Stimulated activated CD8-positive, alpha-beta memory T cell treated with anti-CD3 and anti-CD28 coated beads, Interleukin-7, amount 100 ng/mL, for 24 hours (primary cell): ENCODE measurements at places on chromosomes 12 and 14.

DNA sequence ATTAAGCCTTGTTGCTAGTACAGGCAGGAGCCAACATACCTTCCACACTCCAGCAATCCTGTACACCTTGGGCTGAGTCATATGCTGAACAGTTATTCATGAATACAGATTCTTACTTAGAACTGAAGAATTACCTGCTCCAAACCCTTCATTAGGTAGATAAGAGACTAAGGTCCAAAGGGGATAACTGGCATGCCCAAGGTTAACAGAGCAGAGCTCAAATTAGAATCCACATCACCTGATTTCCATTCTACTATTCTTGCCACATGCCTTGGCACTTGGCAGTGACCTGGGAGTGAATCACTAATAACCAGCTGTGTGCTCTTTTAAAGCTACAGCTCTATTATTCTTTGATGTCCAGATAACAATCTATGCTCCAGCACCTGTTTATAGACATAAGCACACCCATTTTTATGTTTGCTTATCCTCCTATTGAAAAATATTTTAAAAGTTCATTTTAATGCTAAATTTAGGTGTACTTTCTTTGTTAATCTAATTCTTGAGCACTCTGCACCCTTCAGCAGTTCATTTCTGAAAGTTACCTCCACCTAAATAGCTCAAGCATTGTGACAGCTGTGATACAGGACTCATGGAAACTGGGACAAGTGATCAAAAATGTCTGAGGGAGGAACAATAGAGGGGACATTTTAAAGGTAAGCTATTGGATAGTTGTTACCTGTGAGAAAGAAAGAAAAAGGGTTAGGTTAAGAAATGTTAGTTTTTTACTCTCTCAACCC lies 19.4 kb downstream of the LPCAT3 start:
- DNase-seq, result no peak

GRCh38 chr12:96425321-96425720 lies 25.1 kb upstream of the CDK17 start:
- DNase-seq, result no peak

GRCh38 chr12:102833687-102834441 lies 83.2 kb downstream of the PAH start:
- DNase-seq, result no peak

DNA sequence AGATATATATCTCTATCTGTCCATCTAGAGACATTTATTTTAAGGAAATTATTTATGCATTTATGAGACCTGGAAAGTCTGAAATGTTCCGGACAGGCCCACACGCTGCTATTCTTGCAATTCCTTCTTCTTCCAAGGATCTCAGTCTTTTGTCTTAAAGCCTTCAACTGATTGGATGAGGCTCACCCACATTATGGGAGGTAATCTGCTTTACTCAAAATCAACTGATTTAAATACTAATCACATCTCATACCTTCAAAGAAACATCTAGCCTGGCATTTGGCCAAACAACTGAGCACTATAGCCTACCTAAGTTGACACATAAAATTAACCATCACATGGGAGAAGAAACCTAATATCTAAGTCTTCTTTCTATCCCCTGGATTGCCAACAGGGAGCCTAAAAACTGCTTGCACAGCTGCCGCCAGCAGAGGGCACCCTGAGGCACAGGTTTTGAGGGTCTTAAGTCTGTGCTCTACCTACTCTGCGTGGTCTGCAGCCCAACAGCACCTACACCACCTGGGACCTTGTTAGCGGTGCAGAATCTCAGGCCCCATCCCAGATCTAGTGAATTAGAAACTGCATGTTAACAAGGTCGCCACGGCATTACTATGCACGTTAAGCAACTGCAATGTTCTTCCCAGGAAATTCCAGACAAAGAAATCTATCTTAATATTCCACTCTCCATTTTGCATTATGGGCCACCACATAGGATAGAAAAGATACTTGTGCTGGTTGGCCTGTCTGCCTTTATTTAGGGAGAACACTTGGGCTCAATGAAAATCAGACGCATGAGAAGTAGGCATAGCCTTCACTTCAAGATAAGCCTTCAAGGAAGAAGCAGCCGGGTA lies 249.7 kb downstream of the FOXG1 start:
- DNase-seq, result no peak

GRCh38 chr14:68380329-68380741 lies 412.5 kb downstream of the ZFP36L1 start:
- no peak for DNase-seq

DNA sequence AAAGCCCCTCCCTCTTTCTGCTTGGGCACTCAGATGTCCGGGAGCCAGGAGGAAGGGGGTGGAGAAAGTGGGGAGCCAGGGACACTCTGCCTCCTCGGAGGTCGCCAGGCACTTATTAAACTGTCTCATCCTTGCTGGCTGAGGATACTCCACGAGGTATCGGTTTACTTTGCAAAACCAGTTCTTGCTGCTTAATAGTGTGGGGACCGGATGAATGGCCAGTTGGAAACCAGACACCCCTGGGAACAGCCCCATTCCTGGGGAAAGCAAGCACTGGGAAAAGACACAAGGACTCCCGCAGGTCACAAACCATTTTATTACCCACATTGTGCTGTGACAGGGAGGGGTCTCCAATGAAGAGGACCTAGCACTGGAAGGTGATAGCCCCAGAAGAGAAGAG lies 34.2 kb downstream of the CCDC88C start:
- no peak for DNase-seq

DNA sequence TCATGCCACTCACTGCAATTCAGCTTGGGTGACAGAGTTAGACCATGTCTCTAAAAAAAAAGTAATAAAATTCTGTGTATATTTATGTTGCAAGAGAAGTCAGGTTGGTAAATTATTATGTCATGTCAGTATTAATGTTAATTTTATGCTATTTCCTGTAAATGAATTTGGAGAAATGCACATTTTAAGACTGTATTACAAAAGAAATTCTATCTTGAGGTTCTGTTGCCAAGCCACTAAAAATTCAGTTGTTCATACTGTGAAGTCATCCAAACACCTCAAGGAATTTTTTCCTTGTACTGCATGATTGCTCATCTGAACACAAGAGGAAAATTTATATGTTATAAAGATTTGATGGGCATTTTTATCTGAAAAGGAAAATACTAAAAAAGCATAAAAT lies 23.3 kb upstream of the HMGA2 start:
- DNase-seq, result no peak

GRCh38 chr12:2058837-2059236 lies 6.0 kb downstream of the CACNA1C start:
- no peak for DNase-seq

- no peak for DNase-seq
Observed at GRCh38 chr14:81989211-81989610, 455.6 kb upstream of the SEL1L start.

DNA sequence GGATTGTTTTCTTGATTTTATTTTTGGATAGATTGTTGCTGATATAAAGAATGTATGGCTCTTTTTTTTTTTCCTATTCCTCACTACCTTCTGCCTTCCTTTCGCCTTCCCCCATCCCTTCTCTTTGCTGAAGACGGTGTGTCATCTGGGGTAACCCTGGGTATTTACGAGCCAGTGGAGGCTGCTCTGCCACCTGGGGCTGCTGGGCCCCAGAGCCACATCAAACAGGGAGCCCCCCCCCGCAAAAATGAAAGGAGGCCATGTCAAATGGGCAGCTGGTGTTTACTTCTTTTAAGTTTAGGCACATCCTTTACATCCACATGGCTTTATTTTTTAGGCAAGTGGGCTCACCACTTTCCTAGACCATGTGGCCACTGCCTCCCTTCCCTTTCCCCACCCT lies 25.4 kb downstream of the CHST11 start:
- DNase-seq, result no peak

DNA sequence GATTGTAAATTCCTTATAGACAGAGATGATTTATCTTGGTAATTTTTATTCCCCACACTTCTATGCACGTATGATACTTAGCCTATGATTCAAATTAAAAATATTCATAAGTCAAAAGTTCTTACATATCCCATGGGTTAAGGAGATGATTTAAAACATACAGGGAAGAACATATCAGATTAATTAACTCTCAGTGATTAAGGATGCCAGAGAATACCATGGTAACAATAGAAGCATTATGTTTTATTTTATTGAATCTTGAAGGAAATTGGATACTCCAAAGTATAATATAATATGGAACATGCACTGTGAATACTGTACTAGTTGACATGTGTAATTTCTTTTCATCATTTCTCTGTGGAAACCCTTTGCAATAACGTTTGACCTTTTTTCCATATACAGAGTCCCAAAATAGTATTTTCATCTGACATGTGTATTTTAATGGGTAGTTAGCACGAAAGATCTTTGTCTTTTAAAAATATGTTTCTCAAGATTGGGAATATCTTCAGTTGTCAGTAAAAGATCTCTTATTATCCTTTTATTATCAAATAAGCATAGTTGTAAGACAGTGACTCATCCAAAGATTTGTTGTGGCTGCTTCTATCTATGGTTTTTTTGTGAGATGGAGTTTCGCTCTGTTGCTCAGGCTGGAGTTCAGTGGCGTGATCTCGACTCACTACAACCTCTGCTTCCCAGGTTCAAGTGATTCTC lies 166.7 kb downstream of the RAD51B start:
- no peak for DNase-seq

- DNase-seq, result no peak
Observed at GRCh38 chr14:44370727-44371126, 136.4 kb downstream of the FSCB start.

DNA sequence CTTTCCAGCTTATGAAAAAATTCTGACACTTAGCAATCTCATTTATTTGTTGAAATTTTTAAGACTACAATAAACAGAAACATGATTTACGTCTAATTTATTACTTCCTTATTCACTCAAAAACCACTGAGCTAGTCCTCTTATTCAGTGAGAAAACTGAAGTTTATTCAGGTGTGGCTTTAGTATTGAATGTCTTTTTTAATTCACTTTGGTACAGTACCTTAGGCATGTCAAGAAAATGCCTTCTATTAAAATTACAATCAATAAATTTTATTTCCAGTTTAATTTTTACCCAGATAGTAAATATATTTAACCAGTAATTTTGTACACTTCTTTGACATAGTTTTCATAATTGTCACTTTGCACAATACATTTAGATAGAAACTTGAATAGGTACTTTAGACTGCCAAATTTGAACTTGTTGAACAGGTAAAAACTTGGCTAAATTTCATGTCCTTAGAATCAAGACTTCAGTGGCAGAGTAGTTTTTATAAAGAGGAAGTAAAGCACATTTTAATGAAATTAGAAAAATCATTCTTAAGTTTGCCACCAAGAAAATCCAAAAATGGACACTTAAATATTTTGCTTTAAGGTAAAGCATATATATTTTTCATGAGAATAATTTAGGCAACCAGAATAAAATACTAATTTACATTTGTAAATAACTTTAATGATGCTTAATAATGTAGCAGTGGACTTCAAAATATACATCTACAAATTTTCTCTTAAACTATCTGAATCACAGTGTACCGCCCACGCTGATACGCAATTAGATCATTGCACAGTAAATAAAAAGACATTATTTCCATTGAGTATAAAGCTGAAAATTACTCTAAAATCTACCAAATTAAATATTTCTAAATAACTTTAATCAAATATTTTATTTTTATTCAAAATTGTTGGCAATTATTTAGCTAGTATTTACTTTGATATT lies 159.1 kb downstream of the RASSF9 start:
- DNase-seq, result no peak

DNA sequence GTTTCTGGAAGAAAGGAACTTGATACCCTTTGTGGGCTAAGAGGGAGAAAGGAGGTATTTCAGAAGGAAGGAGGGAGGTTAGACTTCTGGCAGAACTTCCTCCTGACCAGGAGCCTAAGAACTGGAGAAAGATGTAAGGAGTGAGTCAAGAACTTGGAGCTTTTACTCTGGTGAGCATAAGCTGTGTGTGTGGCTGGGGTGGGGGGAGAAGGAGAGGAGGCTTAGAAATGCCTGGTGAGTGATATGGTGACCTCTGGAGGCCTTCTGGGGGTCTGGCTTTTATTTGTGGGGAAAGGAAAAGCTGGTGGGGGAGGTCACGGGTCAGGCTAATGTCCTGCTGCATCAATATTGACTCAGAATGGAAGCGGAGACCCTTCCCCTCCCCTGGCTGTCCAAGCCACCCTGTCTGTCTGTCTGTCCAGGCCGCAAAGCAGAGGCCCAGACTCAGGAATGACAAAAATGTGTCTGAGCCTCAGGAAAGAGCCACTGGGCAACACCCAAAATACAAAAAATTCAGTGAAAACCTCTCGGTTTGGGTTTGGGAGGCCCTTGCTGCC lies 4.8 kb downstream of the LRP1 start:
- no peak for DNase-seq

DNA sequence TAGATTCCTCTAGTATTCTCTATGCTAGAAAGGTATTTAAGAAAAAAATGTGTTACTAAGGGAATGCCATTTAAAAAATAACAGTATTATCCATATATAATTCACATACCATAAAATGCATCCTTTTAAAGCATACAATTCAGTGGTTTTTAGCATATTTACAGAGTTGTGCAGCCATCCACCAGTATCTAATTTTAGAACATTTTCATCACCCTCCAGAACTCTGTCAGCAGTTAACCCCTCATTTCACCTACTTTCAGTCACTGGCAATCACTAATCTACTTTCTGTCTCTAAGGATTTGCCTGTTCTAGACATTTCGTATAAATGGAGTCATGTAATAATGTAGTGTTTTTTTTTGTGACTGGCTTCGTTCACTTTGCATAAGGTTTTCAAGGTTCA lies 33.4 kb downstream of the TBC1D15 start:
- DNase-seq, result no peak

GRCh38 chr12:92547906-92548305 lies 154.9 kb upstream of the PLEKHG7 start:
- no peak for DNase-seq

DNA sequence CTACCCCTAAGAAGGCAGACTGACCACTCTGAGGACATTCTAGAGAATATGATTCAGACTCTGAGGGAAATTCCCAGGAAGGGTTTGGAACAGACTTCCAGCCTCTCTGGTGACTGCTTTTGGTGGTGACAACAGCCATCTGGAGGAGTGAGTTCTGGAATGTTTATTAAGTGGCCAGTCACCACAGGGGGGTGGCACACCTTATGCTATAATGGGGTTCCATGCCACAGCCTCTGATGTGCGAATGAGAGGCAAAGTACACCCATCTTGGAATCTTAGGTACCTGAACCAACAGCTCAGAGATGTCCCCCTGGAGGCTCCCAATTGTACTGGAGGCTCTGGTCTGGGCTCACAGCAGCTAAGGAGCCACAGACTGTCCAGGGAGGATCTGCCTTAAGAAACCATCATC lies 9.5 kb upstream of the TINF2 start:
- no peak for DNase-seq

GRCh38 chr12:119208626-119209061 lies 29.9 kb downstream of the HSPB8 start:
- no peak for DNase-seq

DNA sequence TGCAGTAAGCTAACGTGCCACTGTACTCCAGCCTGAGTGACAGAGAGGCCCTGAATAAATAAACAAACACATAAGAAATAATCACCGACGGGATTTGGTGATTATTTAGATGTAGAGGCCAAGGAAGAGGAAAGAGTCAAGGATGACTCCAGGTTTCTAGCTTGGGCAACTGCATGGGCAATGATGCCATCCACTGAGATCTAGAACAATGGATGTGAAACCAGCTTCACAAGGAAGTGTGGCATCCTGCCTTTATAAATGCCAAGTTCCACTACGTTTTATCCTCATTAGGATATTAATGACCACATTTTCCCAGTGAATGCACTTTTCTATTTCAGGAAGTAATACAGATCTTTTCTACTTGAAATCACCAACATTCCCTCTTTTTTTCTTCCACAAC lies 10.9 kb upstream of the PTGER2 start:
- no peak for DNase-seq
